NCI-H2029 treated with DMSO at 0.1 percent for 48 hours (cell line): ENCODE measurements at places on chromosomes 2 and 18.

- no peak for DNase-seq
Observed at GRCh38 chr2:160061944-160062291, 497 bp downstream of the PLA2R1 start.

- no peak for DNase-seq
Observed at GRCh38 chr2:8491296-8492027, 190.4 kb upstream of the ID2 start.

DNA sequence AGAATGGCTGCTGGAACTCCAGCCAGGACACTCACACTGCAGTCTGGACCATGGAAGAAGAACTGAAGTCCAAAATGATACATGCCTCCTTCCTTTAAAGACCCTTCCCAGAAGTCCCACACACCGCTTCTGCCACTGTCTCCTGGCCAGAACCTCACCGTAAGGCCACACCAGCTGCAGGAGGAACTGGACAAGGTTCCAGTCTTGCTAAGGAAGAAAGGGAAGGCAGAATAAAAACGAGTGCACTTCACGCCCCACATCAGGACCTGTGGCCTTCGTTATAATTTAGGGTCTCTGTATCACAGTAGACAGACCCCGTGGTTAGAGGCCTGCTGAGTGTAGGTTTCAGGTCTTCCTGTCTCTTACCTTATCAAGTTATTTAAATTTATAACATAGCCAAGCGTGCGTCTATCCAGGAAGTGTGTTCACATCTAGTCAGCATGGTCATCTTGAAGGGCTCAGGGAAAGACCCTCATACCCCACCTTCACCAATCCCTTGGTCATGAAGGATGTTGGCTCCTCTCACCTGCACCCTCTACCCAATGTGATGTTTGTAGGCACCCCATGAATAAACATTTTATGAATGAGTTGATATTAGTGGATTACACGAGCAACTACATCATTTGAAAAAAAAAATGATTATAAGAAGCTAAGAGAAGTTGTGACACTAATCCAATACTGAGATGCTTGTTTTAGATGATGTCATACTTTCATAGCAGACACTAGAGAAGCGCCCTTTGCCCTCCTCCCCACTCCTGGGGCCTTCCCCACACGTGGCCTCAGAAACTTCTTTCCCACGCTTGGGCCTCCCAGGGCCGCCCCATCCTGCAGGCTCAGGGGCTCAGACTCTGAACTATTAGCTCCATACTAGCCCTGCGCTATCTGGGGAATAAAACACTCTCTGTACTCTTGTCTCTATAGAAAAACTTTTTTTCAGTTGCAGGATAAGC, 157.6 kb downstream of the FAM210A start:
- no peak for DNase-seq

DNA sequence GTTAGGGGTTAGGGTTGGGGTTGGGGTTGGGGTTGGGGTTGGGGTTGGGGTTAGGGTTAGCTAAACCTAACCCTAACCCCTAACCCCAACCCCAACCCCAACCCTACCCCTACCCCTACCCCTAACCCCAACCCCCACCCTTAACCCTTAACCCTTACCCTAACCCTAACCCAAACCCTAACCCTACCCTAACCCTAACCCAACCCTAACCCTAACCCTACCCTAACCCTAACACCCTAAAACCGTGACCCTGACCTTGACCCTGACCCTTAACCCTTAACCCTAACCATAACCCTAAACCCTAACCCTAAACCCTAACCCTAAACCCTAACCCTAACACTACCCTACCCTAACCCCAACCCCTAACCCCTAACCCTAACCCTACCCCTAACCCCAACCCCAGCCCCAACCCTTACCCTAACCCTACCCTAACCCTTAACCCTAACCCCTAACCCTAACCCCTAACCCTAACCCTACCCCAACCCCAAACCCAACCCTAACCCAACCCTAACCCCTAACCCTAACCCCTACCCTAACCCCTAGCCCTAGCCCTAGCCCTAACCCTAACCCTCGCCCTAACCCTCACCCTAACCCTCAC, 24.1 kb upstream of the RABL2A start:
- no peak for DNase-seq

GRCh38 chr18:69380324-69380723, 20.4 kb upstream of the DOK6 start:
- no peak for DNase-seq

- no peak for DNase-seq
Observed at GRCh38 chr2:136143603-136144451, 25.9 kb upstream of the CXCR4 start.

- no peak for DNase-seq
Observed at GRCh38 chr2:1940679-1941078, 196.4 kb upstream of the PXDN start.

GRCh38 chr2:223744580-223744979, 92.8 kb downstream of the AP1S3 start:
- no peak for DNase-seq
